ENCODE measurements at places on chromosomes 2 and 18. TPM values are rescaled to one million over a fixed set of nuclear protein-coding genes. Genes with fewer than 3 reads are reported as not detected.

Gene MC5R
- not detected for total RNA-seq

DNA sequence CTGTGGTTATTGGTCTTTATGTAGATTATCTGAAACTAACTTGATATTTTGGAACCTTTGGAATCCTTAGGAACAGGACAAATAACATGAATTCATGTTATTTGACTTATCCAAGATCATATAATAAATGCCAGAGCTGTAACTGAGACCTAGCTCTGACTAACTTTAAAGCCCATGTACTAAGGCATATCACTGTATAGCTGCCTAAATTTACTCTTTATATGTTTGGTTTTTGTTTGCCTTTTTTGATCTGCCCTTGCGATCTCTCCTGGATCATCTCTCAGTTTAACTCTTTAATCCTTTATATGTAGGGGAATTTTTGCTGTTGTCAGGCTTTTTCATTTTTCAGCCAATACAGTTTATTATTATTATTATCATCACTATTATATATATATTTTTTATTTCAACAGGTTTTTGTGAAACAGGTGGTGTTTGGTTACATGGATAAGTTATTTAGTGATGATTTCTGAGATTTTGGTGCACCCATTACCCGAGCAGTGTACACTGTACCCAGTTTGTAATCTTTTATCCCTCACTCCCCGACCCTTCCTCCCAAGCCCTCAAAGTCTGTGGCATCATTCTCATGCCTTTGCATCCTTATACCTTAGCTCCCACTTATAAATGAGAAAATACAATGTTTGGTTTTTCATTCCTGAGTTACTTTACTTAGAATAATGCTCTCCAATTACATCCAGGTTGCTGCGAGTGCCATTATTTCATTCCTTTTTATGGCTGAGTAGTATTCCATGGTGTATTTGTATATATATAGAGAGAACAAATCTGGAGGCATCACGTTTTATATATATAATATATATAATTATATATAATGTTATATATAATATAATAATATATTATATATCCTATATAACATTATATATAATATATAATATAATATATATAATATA is 48.9 kb downstream of the APLF start:
- no peak for DNase-seq

- peak; percentile 7 for DNase-seq
These were observed 118.8 kb downstream of the MEP1B start for GRCh38 chr18:32308493-32309120.

GRCh38 chr18:37309861-37310260 is 255.7 kb downstream of the CELF4 start:
- no peak for DNase-seq

- no peak for DNase-seq
These were observed 1.5 kb upstream of the PELI1 start for GRCh38 chr2:64145714-64146113.
